ENCODE measurements at places on chromosomes 6 and 20.

DNA sequence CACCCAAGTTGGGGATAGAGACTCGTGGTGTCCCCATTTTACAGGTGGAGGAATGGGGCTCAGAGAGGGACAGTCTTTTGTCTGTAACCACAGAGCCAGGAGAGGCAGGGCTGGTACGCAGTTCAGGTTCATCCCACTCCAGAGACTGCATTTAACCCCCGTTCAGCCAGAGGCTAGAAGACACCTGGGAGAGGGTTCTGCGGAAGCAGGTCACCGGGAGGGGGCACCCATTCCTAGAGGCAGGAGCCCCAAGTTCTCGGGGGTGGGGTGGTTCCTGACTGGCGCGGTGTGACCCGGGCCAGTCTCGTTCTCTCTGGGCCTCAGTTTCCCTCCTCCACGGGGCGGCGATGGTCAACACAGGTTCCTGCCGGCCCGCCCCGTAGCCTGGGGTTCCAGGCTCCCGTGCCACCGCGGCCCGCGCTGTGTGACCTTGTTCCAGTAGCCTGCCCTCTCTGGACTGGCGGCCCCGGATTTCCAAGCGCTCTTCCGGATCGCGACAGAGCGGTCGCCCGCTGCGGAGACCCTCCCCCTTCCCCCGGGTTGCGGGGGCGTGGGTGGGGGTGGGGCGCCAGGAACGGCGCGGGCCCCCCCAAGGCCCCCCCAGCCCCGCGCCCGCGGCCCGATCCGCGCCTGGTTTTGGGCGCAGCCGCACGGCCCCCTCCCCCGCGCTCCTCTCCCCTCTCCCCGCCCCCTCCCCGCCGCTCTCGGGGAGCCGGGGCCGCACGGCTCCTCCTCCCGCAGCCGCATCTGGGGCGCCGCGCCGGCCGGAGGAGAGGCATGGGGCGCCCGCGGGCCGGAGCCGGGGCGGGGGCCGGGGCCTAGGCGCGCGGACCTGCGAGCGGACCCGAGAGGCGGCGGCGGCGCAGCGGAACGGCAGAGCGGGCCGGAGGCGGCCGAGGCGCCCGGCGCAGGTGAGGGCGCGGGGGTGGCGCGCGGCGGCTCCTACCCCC lies at the start of gene DLGAP4:
Gene DLGAP4 (plus strand): TSS at position 738 of the 950 bp plus-strand sequence. CDS start 125,379 bp downstream, outside the sequence.
- DNase-seq: no peak

DNA sequence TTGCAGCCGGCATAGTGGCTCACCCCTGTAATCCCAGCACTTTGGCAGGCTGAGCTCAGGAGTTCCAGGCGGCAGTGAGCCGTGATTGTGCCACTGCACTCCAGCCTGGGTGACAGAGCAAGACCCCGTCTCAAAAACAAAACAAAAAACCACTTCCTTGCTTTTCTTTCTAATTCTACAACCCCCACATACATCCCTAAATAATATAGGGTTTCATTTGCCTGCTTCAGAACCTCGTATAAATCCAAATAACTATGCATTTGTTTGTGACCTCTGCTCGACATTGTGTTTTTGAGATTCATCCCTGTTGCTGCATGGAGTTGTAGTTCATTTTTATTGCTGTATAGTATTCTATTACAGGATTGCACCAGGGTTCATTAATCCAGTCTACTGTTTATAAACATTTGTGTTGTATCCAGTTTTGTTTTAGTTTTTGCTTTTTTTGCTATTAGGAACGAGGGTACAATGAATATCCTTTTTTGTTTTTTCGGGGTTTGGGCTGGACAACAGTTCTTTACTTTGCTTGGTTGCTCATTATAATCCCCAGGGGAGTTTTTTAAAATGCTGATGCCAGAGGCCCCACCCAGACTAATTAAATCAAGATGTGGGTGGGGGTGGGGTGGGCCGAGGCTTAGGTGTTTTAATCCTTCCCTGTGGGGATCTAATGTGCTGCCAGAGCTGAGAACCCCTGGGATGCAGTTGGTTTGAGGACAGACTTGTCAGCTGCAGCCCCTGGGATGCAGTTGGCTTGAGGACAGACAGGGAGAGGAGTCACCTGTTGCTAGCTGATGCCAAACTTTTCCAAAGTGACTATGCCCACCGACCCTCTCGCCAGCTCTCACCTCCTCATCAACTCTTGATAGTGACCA lies 2.4 kb upstream of the SNAI1 start:
- no peak for DNase-seq

DNA sequence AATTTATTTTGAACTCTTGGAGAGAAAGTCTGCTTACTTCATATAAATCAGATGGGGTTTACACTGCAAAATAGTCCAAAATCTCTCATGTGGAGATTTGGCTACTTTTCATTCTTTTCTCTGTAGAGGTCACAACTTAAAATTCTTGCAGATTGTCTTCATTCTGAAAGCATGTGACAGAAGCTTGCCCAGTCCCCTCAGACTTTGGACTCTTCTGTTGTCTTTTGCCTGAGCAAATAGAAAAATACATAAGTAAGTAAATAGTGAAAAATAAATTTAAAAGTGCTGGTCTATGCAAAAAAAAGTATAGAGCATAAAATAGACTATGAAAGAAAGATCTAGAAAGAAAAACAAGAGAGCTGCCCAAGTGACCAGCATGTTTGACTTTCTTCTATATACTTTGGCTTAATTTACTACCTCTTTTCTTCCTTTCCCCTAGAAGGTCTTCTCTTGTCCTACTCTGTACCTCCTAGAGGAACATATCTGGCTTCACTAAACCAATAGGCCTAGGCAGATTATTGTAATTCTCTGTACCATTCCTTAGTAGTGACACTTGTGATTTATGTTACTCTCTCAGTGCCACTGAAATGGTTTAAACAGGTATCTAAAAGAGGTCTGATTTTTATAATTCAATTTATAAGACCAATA lies 260.9 kb downstream of the TENT5A start:
- DNase-seq: no peak

GRCh38 chr6:138030872-138031271 lies 76.3 kb downstream of the PERP start:
- no peak for DNase-seq

GRCh38 chr6:137258170-137258569 lies 39.0 kb upstream of the IFNGR1 start:
- DNase-seq: no peak

All from activated gamma-delta T cell treated with anti-CD3 and anti-CD28 coated beads, Interleukin-2, amount 50 U/mL, for 16 hours (primary cell).